Left renal cortex interstitium (tissue), 4 donors: ENCODE measurements at places on chromosomes 2 and 18.

DNA sequence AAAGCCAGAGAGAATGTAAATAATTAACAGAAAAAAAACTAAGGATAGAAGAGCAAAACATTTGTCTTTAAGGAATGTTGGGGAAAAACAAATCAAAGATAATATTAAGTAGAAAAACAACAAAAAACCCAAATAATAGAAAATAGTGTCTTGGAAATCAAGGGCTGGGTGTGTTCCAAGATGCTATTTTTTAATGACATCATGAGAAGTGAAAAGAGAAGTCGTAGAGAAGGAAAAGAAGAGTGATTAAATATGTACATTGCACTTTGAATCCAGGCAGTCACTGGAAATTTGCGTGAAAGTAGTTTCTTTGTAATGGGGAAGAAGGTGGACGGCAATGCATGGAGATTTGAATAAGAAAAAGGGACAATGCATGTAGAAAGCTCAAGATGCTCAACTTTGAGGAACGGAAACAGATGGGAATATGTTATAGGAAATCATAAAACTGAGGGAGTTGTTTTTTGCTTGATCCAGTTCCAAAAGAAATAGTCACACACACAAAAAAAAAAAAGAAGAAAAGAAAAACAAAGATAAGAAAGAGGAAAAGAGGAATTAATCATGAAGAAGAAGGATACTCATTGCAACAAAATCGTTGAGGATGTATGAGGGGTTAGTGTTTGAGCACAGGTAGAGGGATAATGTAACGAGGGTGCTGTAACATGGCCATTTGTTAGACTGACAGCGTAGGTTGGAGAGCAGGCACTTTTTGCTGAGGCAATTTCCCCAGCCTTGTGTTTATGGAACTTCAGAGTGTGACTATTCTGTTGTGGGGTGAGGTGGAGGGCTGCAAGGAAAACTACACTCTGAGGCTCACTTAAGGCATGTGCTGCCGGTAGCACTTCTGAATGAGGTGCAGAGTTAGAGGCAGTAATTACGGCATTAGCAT is 184.1 kb downstream of the CALCRL start:
- DNase-seq, result no peak

- DNase-seq, result no peak
Observed at GRCh38 chr2:101766337-101766736, 68.8 kb downstream of the MAP4K4 start.

DNA sequence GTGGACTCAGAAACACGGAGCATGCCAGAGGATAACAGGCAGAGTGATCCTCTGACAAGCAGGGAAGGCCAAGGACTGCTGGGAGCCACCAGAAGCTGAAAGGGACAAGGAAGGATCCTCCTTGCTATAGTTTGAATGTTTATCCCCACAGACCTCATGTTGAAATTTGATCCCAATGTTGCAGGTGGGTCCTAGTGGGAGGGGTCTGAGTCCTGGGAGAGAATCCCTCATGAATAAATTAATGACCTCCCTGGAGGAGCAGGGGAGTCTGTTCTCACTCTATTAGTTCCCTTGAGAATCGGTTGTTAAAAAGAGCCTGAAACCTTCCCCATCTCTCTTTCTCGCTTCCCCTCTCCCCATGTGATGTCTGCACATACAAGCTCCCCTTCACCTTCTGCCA is 124.4 kb downstream of the FBXO15 start:
- DNase-seq, result peak; percentile 8

DNA sequence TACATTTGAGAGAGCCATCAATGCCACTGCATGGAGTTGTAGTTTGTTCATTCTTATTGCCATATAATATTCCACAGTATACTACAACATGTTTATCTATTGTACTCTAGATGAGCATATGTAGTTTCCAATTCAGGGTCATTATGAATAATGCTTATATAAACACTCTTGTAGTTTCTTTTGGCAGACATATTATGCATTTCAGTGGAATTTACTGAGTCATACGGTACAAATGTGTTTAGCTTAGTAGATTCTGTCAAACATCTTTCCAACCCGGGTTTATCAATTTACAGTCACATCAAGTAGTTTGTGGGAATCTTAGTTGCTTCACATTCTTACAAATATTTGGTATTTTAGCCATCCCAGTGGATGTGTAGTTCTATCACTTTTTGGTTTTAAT is 161.1 kb downstream of the KCNH7 start:
- no peak for DNase-seq

DNA sequence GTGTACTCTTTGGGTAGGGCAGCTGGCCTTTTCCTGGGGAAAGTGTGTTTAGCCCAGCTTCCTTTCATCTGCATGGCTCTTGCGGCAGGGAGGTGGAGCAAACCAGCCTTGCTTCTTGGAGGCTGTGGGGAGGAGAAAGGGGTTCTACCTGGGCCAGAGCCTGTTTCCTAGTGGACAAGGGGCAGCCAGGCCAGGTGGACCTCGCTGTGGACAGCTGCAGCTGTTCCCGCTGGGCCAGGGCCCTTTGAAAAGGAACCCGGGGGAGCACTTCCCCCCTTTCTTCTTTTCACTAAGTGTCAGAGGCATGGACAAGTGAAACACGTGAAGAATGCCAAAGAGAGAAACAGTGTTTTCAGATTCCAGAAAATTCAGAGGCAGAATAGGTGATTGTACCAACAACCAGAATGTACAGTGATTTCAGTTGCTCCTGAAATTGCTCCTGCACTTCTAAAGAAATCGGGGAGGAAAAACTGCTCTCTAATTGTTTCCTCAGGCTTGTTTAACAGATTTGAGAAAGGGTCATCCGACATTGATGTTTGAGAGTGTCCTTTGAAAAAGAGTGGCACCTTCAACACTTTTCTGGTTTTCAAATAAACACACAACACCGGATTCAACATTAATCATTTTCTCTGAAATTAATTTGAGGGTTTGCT is 3.9 kb downstream of the GLI2 start:
- DNase-seq, result no peak

- DNase-seq, result no peak
Observed at GRCh38 chr2:233234264-233234663, 17.2 kb upstream of the ATG16L1 start.

GRCh38 chr18:43501099-43501498 is 223.8 kb upstream of the SYT4 start:
- no peak for DNase-seq

- no peak for DNase-seq
Observed at GRCh38 chr18:49319590-49319989, 140.9 kb downstream of the DYM start.

DNA sequence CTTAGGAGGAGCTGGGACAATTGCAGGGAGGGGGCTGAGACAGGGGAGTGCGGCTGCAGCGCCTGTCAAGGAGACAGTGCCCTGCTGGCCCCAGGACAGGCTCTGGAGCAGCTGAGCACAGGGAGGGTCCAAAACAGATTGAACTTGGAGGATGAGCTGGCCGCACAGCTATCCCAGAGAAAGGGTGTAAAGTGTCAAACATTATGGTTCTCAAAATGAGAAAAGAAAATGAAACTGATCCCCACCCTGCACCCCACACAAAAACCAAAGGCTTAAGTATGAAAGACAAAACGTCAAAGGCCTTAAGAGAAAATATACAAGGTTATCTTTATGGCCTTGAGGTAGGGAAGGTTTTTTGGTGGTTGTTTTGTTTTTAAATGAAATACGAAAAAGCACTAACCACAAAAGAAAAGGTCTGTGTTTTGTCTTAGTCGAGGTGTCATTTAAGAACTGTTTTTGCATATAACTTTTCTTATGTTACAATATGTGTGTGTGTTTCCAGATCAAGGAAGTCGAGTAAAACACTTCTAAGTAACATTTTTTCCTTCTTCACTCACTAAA is 111.8 kb downstream of the HDAC4 start:
- no peak for DNase-seq

- DNase-seq, result no peak
Observed at GRCh38 chr18:55232506-55232905, 273.2 kb upstream of the CCDC68 start.

GRCh38 chr2:203799908-203800307 is 67.7 kb upstream of the CTLA4 start:
- DNase-seq, result peak; percentile 28
